Activated CD4-positive, alpha-beta T cell treated with anti-CD3 and anti-CD28 coated beads, Interleukin-2, Interleukin-6, amounts not matched to agents 100 ng/mL and 50 ng/mL, durations not matched to agents 16 hours and 8 hours (primary cell): ENCODE measurements at places on chromosomes 5 and 9.

DNA sequence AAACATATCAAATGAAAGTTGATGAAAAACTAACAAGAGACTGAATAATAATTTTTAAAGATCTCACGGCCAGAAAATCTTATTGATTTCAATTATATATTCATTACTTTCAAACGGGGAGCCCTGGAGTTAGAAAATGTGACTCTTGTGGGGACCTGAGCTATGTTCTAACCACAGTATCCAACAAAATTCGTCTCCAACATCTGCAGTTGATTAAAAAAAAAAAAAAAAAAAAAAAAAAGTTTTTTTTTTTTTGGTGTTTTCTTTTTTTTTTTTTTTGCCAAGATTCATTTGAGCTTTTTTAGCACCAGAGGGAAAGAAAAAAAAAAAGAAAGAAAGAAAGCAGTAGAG lies 144.3 kb upstream of the PIK3R1 start:
- no peak for DNase-seq

- no peak for DNase-seq
These were observed 55.9 kb downstream of the C6 start for GRCh38 chr5:41157272-41157894.

GRCh38 chr9:108039493-108039892 lies 549.9 kb upstream of the KLF4 start:
- DNase-seq = no peak

- no peak for DNase-seq
These were observed 25.6 kb downstream of the MELK start for GRCh38 chr9:36598273-36598672.

- no peak for DNase-seq
These were observed 150.6 kb downstream of the GNA14 start for GRCh38 chr9:77497322-77498198.

- DNase-seq = peak; percentile 18
These were observed 73.3 kb upstream of the PHF24 start for GRCh38 chr9:34884747-34885189.

DNA sequence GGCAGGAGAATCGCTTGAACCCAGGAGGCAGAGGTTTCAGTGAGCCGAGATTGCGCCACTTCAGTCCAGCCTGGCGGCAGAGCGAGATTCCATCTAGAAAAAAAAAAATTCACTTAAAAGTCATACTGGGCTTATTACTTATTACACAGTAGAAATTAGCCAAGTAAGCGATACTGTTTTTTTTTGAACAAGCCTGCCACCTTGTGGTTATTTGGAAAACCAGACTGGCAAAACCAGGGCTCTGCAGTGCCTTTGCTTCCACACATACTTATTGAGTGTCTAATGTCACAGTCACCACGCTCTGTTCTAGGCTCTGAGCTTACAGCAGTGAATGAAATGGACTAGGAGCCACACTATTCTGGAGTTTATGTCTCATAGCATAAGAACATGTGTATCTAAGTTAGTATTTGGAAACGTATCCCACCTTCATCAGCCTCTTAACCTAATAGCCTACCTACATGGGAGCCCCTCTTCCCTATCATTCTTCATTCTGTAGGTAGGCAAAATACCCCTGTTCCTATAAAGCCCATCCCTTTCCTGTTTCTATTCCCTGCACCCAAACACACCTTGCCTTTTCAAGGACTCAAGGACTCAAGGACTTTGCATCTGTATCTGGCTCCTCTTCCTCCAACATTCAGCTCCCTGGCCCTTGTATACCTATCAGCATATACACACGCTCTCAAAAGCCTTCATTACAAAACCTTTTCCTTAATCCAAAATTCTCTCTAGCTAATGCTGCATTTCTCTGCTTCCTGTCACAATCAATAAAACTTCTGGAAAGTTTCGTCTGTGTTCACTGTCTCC lies 13.9 kb upstream of the BASP1 start:
- peak; percentile 28 for DNase-seq

DNA sequence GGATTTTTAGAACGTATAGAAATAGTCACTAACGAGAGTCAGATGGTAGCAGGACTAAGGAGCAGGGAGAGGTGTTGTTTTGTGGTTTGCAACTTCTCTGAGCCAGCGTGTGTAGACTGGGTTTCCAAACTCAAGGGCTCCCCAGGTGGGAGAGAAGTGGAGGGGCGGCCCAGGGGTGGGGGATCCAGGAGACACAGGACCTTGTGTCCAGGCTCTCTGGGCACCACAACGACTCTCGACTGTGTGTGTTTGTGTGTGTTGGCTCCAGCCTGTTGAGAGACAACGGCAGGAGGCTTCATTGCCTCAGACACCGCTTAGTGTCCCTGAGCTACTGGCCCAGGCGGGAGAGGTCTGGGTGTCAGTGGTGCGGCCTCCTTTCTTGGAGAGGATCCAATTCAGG lies 934 bp upstream of the FCN1 start:
- no peak for DNase-seq

GRCh38 chr5:76401801-76402250 lies 1.3 kb upstream of the IQGAP2 start:
- peak; percentile 17 for DNase-seq

DNA sequence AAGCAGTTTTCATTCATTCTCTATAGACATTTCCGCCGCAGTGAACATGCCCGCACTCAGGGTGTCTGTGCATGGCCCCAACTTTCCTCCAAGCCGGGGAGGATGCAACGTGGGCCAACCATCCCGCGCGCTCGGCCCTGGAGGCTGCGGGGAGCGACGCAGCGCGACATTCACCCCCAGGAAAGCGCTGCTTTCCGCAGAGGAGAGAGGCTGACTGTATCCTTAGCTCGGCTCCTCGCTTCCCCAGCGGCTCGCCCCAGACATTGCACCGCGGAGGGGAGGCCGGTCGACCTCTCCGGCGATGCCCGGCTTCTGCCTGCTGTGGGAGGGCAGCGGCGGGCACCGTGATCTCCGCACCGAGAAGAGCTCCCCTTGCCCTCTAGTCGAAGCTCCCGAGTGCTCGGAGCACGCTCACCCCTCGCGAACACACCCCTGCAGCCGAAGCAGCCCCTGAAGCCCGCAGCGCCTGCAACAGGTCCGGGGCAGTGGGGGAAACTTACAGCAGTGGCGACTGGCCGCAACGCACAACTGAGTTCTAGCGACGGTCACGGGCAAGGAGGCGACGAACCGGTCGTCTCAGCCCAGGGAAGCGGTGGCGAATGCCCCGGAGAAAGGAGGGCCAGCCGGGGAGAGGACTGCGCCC lies 600 bp downstream of the ENC1 start:
- DNase-seq = peak; percentile 63

GRCh38 chr5:135149956-135150723 lies 116.1 kb upstream of the PITX1 start:
- DNase-seq = no peak

GRCh38 chr9:33277484-33277883 lies 12.6 kb downstream of the CHMP5 start:
- DNase-seq = no peak

DNA sequence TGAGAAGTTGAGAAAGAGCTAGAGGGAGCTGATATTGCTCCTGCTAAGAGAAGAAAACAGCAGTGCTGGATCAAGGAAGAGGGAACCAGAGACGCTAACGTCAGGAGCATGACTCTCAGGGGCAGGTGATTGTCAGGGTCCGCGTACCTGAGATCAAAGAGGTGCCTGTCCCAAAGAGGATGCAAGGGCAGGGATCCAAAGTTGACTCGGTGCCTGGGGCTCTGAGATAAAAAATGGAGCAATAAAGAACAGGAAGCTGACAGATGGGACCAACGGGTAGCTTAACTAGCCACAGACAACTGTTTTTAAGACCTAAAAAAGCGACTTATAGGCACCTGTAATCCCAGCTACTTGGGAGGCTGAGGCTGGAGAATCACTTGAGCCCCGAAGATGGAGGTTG lies 517.8 kb downstream of the IRX1 start:
- no peak for DNase-seq

DNA sequence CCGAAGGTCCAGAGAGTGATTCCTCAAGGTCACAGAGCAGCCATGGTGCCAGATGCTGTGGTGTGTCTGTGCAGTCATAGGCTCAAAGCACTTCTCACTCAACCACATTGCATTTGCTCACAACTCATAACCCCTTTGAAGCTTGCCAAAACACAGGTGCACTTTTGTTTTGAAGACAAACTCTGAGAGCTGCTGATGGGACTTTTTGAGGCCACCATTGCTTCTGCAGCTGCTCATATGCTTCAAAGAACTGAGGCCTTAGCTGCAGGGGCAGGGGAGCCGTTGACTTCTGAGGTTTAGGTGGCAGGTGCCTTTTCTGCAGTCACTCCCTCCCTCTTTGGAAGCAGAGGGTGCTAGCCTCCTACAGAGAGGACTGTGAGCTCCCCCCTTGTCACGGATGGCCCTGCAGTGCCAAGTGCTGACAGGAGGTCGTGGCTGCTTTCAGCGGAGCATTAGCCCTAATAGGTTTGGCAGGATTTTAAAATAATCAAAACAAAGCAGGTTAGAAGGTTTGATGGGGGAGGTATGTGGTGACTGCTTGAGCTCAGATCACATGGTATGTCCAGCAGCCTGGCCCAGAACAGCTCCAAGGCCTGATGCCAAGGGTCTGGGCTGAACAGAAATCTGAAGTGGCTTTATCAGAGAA lies 232.1 kb downstream of the MAN2A1 start:
- peak; percentile 30 for DNase-seq

DNA sequence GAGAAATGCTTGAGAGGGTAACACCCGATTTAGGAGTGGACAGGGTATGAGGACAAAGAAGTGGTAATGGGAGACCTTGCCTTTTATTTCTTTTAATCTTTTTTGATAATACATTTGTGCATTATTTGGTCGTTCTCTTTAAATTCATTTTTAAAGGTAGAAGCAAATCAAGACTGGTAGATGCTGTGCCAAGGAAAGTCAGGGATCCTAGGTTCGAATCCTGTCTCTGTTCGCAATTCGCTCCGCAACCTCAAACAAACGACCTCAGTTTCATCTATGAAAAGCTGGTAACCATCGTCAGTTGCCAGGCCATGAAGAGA lies 353 bp upstream of the TMED9 start:
- DNase-seq = no peak

DNA sequence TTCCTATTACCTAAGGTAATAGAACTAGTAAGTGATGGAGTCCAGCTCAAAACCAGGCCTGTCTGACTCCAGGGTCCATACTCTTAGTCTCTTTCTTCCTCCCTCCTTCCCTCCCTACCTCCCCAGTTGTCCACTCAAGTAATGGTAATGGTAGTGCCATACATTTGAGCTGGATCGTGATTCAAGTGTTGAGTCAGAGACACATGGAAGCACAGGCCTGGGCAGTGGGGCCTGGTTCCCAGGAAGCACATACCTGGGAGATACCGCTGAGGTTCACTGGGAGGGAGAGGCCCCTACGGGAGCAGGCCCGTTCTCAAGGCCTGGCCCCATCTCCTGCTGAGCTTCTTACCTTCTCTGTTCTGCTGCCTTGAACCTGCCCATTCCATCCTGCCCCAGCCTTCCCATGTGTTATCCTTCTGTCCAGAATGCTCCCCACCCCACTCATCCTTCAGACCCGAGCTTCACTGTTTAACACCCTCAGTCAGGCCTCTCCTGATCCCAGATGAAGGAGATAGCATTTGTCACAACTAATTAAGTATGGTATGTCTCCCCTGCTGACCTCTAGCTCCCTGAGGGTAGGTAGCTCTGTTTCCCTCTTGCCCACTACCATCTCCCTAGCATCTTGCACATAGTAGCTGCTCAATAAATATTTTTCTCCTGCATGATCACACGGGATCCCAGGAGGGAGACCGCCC lies 13.8 kb downstream of the URM1 start:
- DNase-seq = no peak

GRCh38 chr5:80761176-80761575 lies 106.4 kb upstream of the DHFR start:
- no peak for DNase-seq

- no peak for DNase-seq
These were observed 37.9 kb upstream of the GABRP start for GRCh38 chr5:170745481-170746071.

- DNase-seq = no peak
These were observed 224.6 kb downstream of the PLK2 start for GRCh38 chr5:58235299-58235698.

DNA sequence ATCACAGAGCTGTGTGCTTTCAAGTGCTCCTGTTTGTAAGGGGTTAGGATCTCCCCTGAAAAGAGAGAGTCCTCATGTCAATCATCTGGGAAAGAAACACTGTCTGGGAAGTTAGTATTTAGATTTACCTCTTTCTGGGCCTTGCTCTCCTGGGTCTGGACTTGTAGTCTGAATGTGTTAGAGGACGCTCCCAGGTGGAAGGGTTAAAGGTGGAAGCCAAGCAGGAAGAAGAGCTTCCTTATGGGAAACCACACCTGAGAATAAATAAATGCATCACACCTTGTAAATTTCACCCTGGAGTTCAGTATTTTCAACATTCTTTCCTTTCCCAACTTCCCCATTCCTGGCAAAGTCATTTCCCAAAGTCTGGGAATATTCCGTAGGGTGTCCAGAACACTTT lies 1.3 kb downstream of the PLGRKT start:
- DNase-seq = no peak

DNA sequence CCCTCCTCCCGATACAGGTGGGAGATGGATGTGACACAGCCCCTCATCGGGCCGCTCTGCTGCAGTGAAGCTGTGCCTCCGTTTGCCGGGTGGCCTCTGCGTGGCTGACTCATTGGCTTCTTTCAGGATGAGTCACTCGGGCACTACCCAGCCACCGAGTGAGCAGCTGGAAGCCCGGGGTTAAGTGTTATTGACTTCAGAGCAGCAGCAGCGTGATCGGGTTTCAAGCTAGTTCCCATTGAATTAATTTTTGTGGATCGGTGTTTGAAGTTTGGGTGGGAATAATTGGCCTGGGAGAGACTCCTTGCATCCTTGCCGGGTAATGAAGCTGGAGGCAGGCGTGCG lies 266.4 kb upstream of the IRX4 start:
- peak; percentile 25 for DNase-seq

- DNase-seq = no peak
These were observed 9.1 kb downstream of the ENHO start for GRCh38 chr9:34513567-34514214.
